ENCODE measurements at places on chromosomes 11 and 22.

DNA sequence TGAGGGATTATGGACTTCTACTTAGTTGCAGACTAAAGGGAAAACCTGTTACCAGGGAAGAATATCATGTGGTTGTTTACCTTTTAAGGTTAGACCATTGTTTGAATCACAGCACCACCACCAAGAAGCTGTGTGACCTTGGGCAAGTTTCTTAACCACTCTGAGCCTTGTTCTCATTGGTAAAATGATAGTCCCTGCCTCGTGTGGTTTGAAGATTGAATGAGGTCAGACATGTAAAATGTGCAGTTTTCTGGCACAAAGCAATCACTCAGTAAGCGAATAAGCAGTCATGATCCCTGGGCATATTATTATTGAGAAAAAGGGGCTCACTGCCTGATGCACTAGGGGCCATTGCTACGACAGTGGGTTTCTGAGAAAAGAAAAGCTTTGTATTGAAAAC is 28.3 kb downstream of the MOV10L1 start:
- H3K4me3 ChIP-seq: no peak overlapping the region
- peaks cover 57% of the 10 kb centered on the region for H3K27me3 ChIP-seq
- H3K4me1 ChIP-seq: peaks cover 29% of the 10 kb centered on the region

GRCh38 chr22:50531962-50532674 is 2.3 kb upstream of the TYMP start:
- peak overlapping the region; percentile 74 for H3K27ac ChIP-seq
- H3K4me3 ChIP-seq: peak overlapping the region; percentile 58
- peaks cover 68% of the 10 kb centered on the region for H3K4me1 ChIP-seq
- DNase-seq: no peak
- no peaks in the 10 kb centered on the region for H3K36me3 ChIP-seq

DNA sequence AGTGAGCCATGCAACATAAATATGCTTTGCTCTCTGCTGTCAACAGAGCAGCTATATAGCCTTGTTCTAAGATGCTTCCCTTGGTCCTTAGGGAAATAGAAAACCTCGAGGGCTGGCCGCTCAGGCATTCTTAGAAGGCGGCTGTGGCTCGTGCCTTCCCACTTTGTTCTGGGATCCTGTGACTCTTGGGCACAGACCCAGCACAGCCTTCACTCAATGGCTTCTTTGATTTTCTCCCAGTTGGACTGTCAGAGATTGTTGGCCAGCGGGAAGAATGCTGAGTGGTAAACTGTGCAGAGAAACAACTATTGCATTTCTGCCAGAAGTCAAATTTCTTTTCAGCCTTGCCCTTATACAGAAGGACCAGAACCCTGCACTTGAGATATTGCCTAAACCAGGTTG is 9.5 kb upstream of the MICAL2 start:
- peaks cover 22% of the 10 kb centered on the region for H3K27me3 ChIP-seq
- no peaks in the 10 kb centered on the region for H3K36me3 ChIP-seq
- no peak for DNase-seq
- H3K27ac ChIP-seq: no peak overlapping the region
- H3K4me1 ChIP-seq: 0 out of 2 replicates have a peak, but pooled peaks cover 10% of the 10 kb centered on the region

- no peaks in the 10 kb centered on the region for H3K4me1 ChIP-seq
- H3K4me3 ChIP-seq: no peak overlapping the region
- H3K27ac ChIP-seq: no peak overlapping the region
- no peaks in the 10 kb centered on the region for H3K27me3 ChIP-seq
Measured at GRCh38 chr11:106679181-106679580, 339.1 kb downstream of the GUCY1A2 start.

GRCh38 chr11:41878095-41878494 is 418.6 kb upstream of the LRRC4C start:
- H3K27ac ChIP-seq: no peak overlapping the region
- H3K4me3 ChIP-seq: no peak overlapping the region
- H3K27me3 ChIP-seq: no peaks in the 10 kb centered on the region
- H3K4me1 ChIP-seq: no peaks in the 10 kb centered on the region

- no peaks in the 10 kb centered on the region for H3K36me3 ChIP-seq
- H3K4me3 ChIP-seq: no peak overlapping the region
Measured at GRCh38 chr11:69463181-69463994, 18.1 kb upstream of the LINC01488 start.

DNA sequence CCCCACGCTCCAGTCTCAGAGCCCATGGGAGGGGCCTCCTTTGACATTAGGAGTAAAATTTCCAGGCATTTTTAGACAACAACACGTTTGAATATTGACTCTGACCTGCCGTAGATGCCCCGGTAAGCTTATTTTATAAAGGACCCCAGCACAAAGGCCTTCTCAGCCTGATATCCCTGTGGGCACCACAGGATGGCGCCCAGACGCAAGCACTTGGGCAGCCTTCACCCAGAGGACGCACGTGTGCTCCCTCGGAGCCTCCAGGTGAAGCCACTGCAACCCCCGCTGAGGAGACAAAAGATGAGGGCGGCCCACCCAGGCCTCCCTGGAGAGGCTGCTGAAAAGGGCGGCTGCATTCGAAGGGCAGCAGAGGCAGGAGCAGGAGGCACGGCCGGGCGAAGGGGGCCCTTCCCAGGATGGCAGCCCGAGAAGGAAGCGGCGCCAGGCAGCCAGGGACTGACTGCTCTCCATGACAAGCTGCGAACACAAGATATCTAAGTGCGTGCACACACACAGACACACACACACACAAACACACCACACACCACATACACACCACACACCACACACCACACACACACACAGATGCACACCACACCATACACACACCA is 15.2 kb upstream of the TH start:
- peak; percentile 59 for DNase-seq
- no peaks in the 10 kb centered on the region for H3K4me1 ChIP-seq
- H3K27me3 ChIP-seq: peaks cover 6% of the 10 kb centered on the region
- no peak overlapping the region for H3K27ac ChIP-seq

DNA sequence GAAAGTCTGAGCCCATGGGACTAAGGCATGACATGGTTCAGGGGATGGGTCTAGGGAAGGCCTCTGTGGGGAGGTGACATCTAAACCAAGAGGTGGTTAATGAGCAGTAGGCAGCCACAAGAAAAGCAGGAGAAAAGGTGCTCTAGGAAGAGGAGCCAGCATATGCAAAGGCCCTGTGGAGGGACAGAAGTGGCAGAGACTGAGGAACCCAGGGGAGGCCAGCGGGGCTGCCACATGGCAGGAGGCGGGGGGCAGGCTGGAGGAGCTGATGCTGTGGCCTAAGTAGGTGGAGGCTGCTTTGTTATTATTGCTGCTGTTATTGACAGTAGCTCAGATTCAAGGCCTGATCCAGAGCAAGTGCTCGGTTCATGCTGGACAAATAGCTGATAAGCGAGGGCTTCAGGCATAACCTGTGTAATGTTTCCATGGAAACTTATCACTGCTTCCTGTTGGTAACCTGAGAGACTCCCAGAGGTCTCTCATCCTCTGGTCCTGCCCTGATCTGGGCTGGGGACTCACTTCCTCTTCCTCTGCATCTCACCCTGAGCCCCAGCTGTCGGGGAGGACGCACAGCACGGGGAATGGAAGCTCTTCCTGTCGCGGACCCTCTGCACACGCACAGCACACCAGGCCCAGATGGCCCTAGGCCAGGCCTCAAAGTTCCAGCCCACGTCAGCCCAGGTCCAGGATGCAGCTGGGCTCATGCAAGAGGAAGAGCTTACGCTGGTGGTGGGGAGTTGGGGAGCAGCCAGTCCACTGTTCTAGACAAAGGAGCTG is 75.2 kb upstream of the TP53I11 start:
- peak; percentile 16 for DNase-seq
- peaks cover 33% of the 10 kb centered on the region for H3K27me3 ChIP-seq
- H3K4me1 ChIP-seq: no peaks in the 10 kb centered on the region
- H3K4me3 ChIP-seq: no peak overlapping the region
- no peaks in the 10 kb centered on the region for H3K36me3 ChIP-seq
- H3K27ac ChIP-seq: no peak overlapping the region

- DNase-seq: no peak
- no peaks in the 10 kb centered on the region for H3K4me1 ChIP-seq
- peaks cover 21% of the 10 kb centered on the region for H3K27me3 ChIP-seq
- no peak overlapping the region for H3K4me3 ChIP-seq
Measured at GRCh38 chr22:45452565-45453379, 39.3 kb downstream of the RIBC2 start.

DNA sequence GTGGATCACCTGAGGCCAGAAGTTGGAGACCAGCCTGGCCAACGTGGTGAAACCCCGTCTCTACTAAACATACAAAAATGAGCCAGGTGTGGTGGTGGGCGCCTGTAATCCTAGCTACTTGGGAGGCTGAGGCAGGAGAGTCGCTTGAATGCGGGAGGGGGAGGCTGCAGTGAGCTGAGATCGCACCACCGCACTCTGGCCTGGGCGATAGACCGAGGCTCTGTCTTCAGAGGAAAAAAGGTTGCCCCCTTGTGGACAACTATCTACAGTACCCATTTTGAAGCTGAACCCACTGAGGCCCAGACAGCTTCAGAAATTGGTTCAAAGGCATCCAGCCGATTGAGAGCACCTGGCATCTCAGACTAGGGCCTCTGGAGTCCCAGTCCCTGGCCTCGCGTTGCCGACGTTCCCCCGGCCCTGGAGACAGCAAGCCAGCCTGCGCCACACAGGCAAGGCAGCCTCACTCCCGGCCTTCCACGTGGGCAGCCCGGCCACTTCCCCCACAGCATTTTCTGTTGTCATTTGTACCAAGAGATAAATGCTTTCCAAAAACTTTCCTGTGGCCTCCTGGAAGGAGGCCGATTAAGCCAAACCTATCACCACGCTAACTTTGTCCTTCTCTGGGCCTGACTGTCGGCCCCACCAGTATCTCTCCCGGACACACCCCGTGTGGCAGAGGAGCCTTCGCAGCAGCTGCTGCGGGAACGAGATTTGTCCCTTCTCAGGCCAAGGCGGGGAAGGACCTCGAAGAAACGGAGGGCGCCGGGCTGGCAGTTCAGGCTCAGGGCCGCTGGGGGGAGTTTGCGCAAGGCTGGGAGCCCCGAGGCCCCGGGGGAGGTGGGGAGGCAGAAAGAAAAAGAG is 82.8 kb downstream of the FLI1 start:
- H3K27me3 ChIP-seq: peaks cover 2% of the 10 kb centered on the region
- DNase-seq: no peak
- H3K36me3 ChIP-seq: no peaks in the 10 kb centered on the region
- no peak overlapping the region for H3K27ac ChIP-seq

GRCh38 chr11:6437993-6438392 is 2.8 kb downstream of the HPX start:
- no peak for DNase-seq
- H3K4me3 ChIP-seq: no peak overlapping the region
- H3K36me3 ChIP-seq: no peaks in the 10 kb centered on the region
- H3K27ac ChIP-seq: no peak overlapping the region

DNA sequence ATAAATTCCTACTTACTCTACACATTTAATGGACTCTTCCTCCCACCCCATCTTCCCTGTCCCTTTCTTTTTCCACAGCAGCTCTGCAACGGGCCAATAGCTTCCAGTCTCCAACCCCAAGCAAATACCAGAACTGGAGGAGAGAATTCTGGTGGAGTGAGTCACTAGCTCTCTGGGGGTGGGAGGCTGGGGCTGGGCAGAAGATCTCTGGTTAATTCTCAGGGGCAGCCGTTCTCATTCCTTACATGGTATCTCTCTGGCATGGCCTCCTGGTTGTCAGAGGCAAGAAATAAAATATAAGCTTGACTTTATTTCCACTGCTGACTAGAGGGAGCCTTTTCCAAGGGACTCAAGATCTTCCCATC is 90.4 kb upstream of the PARVA start:
- DNase-seq: peak; percentile 36
- no peaks in the 10 kb centered on the region for H3K27me3 ChIP-seq
- H3K4me3 ChIP-seq: no peak overlapping the region
- H3K36me3 ChIP-seq: no peaks in the 10 kb centered on the region
- H3K27ac ChIP-seq: no peak overlapping the region
- peaks cover 10% of the 10 kb centered on the region for H3K4me1 ChIP-seq

- DNase-seq: no peak
- H3K27ac ChIP-seq: no peak overlapping the region
- peaks cover 8% of the 10 kb centered on the region for H3K36me3 ChIP-seq
Measured at GRCh38 chr22:46994983-46995382, 232.5 kb downstream of the TBC1D22A start.

DNA sequence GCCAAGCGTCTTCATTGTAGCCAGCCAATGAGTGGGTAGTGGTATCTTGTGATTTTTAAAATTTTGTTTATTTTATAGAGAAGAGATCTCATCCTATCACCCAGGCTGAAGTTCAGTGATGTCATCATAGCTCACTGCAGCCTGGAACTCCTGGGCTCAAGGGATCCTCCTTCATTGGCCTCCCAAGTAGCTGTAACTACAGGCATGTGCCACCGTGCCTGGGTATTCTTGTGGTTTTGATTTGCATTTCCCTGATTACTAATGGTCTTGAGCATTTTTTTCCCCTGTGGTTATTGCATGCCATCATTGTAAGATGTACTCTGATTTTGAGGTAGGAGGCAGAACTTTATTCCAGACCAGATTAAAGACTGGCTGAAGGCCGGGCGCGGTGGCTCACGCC is 2.4 kb upstream of the DENND6B start:
- no peak overlapping the region for H3K27ac ChIP-seq
- H3K36me3 ChIP-seq: no peaks in the 10 kb centered on the region
- no peaks in the 10 kb centered on the region for H3K27me3 ChIP-seq
- no peak overlapping the region for H3K4me3 ChIP-seq

GRCh38 chr11:59185386-59185945 is 13.5 kb downstream of the DTX4 start:
- H3K4me1 ChIP-seq: peaks cover 15% of the 10 kb centered on the region
- H3K27ac ChIP-seq: no peak overlapping the region
- no peaks in the 10 kb centered on the region for H3K27me3 ChIP-seq
- peaks cover 2% of the 10 kb centered on the region for H3K36me3 ChIP-seq
- no peak overlapping the region for H3K4me3 ChIP-seq
- no peak for DNase-seq

DNA sequence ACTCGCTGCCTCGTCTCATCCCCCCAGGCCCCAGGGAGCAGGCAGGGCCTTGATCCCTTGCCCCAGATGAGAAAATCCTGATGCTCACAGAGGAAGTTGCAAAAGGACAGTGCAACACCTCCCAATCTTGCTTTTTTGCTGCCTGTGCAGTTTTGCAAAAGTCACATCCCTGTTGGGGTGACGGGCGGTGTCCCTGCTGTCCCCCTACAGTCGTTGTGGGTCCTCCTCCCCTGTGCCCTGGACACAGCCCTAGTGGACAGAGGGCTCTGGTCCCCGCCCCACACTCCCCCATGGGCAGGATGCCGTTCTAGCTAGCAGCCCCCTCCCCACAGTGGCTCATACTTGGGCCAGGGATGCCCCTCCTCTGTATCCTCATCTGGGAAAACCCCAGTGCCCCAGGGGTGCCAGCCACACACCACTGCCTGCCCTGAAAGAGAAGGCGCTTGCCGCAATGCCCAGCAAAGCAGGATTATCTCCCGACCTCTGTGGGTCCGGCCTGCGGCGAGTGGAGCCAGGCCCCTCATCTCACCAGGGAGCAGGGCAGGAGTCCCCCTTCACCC is 18.4 kb upstream of the CTSD start:
- no peak overlapping the region for H3K4me3 ChIP-seq
- no peak overlapping the region for H3K27ac ChIP-seq
- peaks cover 15% of the 10 kb centered on the region for H3K27me3 ChIP-seq
- DNase-seq: no peak
- no peaks in the 10 kb centered on the region for H3K36me3 ChIP-seq

- H3K27ac ChIP-seq: no peak overlapping the region
- H3K4me3 ChIP-seq: no peak overlapping the region
- no peaks in the 10 kb centered on the region for H3K4me1 ChIP-seq
- H3K36me3 ChIP-seq: no peaks in the 10 kb centered on the region
- H3K27me3 ChIP-seq: no peaks in the 10 kb centered on the region
Measured at GRCh38 chr11:13214276-13214675, 63.3 kb upstream of the BMAL1 start.
